ENCODE measurements at places on chromosomes 6 and 20.

GRCh38 chr20:35320396-35321126 is 28.3 kb upstream of the FAM83C start:
- no peak for DNase-seq

DNA sequence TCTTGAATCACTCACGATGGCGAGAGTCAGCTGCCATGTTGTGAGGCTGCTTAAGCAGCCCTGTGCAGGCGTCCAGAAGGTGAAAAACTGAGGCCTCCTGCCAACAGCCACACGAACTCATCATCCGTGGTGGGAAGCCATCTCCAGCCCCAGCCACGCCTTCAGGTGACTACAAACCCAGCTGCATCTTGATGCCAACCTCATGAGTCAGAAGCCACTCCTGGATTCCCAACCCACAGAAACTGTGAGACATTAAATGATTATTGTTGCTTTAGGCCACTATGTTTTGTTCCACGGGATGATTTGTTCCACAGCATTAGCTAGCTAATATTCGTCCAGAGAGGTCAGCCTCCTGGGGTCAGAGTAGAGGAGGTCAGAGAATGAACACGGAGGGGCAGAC is 80.5 kb downstream of the SNX5 start:
- DNase-seq = no peak

DNA sequence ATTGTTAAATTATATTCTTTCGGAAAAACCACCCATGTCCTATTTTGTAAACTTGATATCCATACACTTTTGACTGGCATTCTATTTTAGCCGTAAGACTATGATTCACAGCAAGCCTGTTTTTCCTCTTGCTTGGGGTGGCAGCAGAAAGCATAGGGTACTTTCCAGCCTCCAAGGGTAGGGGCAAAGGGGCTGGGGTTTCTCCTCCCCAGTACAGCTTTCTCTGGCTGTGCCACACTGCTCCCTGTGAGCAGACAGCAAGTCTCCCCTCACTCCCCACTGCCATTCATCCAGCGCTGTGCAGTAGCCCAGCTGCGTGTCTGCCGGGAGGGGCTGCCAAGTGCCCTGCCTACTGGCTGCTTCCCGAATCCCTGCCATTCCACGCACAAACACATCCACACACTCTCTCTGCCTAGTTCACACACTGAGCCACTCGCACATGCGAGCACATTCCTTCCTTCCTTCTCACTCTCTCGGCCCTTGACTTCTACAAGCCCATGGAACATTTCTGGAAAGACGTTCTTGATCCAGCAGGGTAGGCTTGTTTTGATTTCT is 2.1 kb upstream of the ESR1 start:
- no peak for DNase-seq

DNA sequence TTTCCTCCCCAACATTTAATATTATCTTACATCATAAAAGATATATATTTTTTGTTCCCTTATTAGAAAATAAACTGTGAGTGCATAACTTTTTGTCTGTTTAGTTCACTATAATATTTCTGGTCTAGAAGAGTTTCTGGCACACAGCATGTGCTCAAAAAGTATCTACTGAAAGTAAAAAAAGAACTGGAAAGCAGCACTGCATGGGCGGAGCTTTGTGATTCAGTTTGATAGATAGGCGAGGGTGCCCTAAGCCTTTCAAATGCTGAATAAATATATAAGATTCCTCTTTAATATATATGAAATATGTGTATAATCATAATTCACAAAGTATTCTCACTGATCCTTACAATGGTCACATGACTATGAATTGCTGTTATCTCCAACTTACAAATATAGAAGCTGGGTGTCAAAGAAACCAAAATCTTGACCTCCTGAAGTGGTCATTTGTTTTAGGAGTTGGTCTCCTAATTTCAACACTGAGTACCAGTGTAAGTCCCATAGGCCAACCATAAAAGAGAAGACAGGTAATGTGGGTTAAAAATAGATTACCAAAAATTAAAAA is 50.8 kb downstream of the OR2B2 start:
- no peak for DNase-seq

DNA sequence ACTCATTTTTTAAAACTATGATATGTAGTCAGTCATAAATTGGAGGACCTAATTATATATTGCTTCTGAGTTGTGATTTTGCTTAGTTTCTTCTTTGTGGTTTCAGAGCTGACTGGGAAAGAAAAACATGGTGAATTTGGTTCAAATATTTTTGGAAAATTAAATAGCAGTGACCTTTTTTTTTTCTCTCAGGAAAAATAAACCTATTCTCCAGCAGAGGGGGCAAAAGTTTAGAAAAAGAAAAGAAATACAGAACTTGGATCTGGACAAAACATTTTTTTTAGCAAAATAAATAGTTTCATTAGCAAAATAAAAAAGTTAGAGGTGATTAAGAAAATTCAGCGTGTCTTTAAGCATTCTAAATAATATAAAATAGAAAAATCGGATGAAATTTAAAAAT is 10.2 kb downstream of the COL10A1 start:
- peak; percentile 3 for DNase-seq

GRCh38 chr6:158441716-158442215 is 118.1 kb upstream of the TMEM181 start:
- no peak for DNase-seq

DNA sequence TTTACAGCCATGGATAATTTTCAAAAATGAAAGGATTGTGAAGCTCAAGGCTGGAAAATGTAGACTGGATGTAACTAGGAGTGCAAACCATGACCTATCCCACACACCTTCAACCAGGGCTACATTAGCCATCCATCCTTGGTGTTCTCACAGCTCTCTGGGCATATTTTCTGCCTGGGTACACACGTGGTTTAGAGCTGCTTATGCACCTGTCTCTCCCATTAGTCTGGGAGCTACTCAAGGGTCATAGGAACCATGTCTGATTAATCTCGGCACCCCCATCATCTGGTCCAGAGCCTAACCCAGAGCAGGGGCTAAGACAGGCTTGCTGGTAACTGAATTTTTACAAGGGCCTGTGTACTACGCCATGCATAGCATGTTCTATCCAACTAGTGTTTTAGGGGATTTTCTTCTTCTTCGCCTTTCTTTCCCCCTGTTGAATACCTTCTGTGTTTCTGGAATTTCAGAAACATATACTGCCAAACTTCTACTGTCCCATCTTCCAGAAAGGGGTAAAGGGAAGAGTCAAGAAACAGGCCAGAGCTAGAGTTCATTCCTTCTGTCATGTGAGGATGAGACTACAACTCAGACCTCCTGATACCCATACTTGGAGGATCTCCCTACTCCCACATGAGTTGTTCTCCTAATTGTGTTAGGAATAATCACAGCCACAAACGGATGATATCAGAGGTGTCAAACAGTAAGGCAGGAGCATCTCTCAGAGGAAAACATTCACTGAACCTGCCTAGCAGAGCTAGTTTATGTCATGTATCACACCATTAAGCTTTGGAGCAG is 25.4 kb upstream of the FAM83C start:
- DNase-seq = no peak

GRCh38 chr6:19086480-19086879 is 699.3 kb downstream of the RNF144B start:
- no peak for DNase-seq

DNA sequence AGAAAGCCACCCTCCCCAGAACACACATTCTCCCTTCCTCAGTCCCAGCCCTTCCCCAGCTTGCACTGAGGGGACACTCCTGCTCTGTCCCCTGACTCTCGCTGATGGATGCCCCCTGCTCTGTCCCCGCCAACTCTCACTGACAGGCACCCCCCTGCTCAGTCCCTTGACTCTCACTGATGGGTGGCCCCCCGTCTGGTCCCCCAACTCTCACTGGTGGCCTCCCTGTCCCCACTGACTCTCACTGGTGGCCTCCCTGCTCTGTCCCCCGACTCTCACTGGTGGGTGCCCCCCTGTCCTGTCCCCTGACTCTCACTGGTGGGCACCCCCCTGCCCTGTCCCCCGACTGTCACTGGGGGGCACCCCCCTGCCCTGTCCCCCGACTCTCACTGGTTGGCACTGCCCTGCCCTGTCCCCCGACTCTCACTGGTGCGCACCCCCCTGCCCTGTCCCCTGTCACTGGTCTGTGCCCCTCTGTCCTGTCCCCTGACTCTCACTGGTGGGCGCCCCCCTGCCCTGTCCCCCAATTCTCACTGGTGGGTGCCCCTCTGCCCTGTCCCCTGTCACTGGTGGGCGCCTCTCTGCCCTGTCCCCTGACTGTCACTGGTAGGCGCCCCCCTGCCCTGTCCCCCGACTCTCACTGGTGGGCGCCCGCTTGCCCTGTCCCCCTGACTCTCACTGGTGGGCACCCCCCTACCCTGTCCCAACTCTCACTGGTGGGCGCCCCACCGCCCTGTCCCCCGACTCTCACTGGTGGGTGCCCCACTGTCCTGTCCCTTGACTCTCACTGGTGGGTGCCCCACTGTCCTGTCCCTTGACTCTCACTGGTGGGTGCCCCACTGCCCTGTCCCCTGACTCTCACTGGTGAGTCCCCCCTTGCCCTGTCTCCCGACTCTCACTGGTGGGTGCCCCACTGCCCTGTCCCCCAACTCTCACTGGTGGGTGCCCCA is 60.9 kb downstream of the GINS1 start:
- DNase-seq = no peak

DNA sequence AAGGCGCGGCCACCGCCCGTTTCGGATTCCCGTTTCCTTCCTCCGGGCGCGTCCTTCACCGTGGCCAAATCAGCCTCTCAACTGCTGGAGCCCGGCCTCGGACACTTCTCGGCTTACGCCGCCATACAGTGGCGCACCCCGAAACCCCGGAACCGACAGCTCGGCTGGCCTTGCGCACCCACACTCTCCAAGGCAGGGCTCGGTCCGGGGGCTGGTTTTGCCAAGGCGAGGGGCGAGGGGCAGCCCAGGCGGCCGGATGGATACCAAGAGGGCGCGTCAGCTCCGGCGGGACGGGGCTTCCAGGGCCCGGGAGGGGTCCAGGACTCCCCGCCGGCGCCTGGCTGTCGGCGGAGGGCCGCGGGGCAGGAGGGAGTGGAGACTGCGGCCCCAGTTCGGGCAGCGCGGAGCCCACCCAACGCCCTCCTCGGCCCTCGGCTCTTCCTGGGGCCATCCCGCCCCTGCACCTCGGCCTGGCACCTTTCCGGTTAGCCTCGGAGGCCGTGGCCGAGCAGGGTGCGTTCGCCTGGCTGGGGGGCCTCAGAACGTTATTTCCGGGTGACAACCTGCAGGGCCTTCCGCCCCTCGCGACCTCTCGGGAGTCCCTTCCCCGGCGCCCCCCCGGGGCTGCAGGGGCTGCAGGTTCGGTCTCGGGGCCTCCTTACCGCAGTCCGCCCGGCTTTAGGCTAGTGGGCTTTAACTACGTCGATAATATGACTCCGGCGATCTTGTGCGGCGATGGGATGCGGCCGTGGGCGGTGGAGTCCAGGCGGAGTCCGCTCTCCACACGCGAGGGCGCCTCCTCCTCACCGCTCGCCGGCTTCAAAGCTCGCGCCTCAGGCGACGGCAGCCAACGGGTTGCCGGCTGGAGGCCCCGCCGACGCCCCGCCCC is 697 bp upstream of the CEP43 start:
- DNase-seq = no peak

DNA sequence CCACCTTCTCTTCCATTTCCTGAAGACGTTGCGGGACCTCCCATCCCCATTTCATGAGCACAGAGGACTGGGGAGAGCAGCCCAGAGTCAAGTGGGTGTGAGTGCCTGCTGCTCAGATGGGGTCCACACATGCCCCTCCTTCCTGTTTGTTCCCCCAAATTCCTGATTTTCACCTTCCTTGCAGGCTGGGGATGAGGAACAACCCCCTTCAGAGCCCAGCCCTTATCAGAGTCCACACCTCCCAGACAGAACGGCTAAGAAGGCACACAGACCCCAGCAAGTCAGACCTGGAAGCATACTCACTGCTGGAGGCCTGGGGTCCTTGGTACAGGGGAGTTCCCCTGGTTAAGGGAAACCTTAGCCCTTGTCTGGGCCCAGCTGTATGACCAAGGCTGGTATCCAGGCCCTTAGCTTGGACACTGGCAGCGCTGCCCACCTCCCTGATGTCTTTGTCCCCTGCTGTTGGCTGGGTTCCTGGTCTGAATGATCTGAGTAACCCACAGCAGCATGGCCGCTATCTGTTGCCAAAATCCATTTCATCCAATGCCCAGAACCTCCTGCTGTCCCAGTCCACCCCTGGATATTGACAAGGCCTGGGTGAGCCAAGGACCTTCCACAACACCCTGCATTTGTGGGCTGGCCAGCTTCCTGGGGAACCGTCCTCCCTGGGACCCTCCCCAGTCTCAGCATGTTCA is 230.9 kb downstream of the SYNDIG1 start:
- no peak for DNase-seq

GRCh38 chr20:10064611-10065010 is 29.8 kb downstream of the ANKEF1 start:
- DNase-seq = peak; percentile 35

GRCh38 chr6:33004940-33005339 is 4.5 kb downstream of the HLA-DOA start:
- DNase-seq = no peak

GRCh38 chr6:106630366-106630765 is 988 bp downstream of the QRSL1 start:
- DNase-seq = no peak

DNA sequence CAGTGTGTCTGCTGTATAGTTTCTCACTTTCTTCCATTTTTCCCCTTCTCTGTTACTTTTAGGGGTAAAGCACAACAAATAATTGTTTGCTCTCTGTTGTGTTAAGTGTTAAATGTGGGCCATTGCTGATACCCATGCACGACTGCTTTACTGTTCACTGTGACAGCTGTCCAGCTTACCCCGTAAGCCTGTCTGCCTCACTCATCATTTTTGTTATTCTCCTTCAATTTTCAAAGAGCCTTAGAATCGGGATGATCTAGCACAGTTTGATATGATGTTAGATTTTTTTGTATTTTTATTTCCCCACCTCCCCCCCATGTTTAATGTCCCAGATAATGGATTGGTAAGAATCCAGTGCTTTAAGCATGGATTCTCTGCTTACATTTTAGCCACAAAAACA is 41.2 kb upstream of the MLIP start:
- DNase-seq = no peak

- DNase-seq = no peak
These were observed 118.0 kb upstream of the MAN1A1 start for GRCh38 chr6:119467488-119468081.
